Activated CD8-positive, alpha-beta memory T cell treated with anti-CD3 and anti-CD28 coated beads for 1 hour (primary cell): ENCODE measurements at places on chromosomes 13 and 19.
A peak's percentile ranks its signal among the peaks of the same experiment; 100 is the strongest.

DNA sequence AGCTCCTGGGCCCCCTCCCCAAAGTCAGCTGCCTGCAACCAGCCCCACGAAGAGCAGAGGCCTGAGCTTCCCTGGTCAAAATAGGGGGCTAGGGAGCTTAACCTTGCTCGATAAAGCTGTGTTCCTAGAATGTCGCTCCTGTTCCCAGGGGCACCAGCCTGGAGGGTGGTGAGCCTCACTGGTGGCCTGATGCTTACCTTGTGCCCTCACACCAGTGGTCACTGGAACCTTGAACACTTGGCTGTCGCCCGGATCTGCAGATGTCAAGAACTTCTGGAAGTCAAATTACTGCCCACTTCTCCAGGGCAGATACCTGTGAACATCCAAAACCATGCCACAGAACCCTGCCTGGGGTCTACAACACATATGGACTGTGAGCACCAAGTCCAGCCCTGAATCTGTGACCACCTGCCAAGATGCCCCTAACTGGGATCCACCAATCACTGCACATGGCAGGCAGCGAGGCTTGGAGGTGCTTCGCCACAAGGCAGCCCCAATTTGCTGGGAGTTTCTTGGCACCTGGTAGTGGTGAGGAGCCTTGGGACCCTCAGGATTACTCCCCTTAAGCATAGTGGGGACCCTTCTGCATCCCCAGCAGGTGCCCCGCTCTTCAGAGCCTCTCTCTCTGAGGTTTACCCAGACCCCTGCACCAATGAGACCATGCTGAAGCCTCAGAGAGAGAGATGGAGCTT lies 4.7 kb upstream of the CEACAM5 start:
- DNase-seq: no peak

DNA sequence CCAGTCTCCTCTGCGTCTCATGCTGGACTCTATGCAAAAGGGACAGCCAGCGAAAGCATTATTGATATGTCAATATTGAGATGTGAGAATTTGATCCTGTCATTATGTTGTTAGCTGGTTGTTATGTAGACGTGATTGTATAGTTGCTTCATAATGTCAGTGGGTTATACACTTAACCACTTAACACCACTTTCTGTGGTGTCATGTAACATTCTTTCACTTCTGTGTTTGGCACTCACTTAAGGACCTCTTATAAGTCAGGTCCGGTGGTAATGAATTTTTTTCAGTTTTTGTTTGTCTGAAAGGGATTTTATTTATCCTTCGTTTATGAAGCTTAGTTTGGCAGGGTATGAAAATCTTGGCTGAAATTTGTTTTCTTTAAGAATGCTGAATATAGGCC lies 7.1 kb upstream of the SIGLEC7 start:
- DNase-seq: no peak

GRCh38 chr13:46797501-46798237 lies 708 bp upstream of the ESD start:
- DNase-seq: no peak

DNA sequence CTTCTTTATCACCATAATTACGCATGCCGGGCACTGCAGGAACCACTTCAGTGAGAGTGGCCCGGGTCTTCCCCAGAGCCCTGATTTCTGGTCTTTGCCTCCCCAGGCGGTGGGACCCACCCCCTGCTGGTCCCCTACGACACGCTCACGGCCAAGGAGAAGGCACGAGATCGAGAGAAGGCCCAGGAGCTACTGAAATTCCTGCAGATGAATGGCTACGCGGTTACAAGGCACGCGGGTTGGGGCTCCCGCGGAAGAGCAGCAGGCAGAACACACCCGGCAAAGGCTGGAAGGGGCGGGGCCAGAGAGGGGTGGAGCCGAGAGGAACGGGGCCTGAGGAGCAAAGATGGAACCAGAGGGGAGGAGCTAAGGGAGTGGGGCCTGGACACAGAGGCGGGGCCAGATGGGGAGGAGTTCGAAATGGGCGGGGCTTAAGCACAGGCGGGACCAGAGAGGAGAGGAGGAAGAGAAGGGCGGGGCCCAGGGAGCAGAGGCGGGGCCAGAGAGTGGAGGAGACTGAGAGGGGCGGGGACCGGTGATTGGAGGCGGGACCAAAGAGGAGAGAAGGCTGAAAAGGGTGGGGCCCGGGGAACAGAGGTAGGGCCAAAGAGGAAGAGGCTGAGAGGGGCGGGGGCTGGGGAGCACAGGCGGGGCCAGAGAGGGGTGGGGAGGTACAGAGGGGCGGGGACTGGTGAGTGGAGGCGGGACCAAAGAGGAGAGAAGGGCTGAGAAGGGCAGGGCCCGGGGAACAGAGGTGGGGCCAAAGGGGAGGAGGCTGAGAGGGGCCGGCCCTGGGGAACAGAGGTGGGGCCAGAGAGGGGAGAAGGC lies 73.4 kb downstream of the RYR1 start:
- DNase-seq: no peak

DNA sequence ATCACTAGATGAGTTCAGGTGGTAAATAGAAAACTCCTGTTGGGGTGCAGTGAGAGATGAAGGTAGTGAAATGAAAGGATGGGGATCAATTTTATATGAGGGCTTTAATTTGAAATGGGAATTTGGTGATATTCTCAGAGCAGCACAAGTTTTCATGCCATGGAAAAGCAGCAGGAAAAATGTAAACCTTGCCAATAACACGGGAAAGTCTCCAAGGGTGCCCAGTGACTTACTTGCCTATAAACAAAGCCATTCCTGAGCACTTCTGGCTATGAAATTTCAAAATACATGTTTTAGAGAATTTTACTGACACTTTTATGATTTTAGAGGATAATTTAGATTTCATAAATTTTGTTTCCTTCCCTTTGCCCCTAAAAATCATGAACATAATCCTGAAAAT lies 16.4 kb upstream of the FLT3 start:
- DNase-seq: no peak

- no peak for DNase-seq
Measured at GRCh38 chr19:10226376-10227025, 4.6 kb downstream of the S1PR2 start.

DNA sequence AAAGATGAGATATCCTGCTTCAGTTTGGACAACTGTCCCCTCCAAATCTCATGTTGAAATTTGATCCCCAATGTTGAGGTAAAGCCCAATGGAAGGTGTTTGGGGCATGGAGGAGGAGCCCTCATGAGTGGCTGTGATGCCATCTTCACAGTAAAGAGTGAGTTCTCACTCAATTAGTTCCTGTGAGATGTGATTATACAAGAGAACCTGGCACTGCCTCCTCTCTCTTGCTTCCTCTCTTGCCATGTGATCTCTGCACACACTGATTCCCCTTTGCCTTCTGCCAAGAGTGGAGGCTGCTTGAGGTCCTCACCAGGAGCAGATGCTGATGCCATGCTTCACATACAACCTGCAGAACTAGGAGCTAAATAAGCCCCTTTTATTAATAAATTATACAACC lies 86.9 kb downstream of the HSPH1 start:
- no peak for DNase-seq

DNA sequence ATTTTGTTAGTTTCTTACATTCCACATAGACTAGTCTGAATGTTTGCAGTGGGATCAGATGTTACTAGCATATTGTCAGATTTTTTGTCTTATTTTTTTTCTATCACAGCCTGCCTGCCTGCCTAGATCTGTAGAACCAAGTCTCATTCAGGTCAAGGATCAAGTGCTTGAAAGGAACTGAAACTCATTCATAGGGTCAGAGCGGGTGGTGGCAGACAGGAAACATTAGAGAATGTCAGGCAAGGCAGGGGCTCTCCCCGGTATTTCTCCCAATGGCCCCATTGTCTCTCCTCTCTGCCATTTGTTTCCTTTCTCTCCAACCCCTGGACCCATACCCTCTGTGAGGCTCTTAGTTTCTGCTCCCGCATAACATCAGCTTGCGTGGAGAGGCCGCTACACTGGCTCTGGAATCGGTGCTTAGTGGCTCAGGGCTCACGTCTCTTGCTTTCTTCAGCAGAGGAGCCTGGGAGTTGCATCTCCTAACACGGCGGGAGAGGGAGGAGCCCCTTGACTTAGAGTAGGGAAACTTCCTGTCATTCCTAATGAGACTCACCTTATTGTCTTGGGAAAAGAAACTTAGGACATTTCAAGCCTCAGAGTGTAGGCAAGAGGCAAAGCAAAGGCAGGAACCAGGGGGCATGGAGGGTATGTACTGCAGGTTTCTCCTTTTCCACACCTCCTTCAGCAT lies 35.6 kb upstream of the SPATA13 start:
- no peak for DNase-seq

DNA sequence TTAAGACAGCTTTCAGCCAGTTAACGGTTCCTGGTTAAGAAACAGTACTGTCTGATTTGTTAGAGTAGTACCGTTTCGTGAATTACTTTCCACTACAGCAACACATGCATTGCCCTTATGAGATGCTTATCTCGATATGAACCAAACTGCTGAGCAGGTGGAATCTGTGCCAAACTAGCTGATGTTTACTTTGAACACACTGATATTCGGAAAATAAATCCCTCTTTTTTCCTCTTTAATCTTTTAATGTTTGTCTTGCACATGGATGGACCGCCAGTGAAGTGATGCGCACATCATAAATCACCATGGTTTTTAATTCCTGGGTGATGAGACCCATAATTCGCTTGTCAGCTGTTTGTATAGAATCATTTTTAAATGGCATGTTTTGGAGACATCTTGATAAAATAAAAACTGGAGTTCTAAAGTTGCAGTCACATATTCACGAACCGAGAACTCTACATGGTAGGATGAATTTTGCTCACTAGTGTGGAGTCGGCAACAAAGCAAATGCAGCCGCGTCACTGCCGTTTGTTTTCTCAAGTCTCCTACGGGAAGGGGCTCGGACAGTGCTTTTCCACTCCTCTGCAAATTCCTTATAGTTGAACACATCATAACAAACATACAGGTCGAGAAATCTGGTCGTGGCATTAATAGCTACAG lies 1.1 kb downstream of the GJA3 start:
- no peak for DNase-seq

DNA sequence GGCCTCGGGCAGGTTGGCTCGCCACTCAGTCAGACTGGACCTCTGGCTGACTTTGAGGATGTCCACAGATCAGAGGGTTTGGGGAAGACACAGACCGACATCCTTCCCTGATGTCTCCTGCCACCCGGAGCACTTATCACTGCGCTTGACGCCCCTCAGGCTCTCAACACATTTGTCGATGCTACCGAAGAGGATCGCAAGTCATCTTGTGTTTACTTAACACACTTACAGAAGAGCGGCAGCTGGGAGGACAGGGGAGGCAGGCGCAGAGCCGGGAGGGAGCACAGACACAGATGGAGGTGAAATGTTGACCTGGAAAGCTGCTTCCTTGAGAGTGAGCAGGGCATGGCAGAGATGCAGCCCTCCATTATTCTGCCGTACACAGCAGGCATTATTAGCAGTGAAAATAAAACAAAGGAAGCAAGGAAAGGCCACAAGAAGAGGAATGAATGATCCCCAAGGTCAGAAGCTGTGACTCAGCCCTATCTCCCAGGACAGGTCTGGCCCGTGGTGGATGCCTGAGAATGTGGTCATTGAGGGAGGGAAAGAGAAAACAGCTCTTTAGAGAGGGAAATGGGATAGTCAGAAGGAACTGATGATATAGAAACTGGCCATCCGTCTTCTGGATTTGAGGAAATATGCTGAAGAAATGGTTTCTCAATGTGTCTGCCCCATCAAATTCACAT lies 549.5 kb upstream of the ARGLU1 start:
- no peak for DNase-seq

GRCh38 chr19:9700229-9700981 lies 25.5 kb upstream of the ZNF562 start:
- no peak for DNase-seq

GRCh38 chr19:23766951-23767350 lies 8.3 kb upstream of the ZNF681 start:
- no peak for DNase-seq

- DNase-seq: no peak
Measured at GRCh38 chr19:16433986-16434385, 37.8 kb downstream of the EPS15L1 start.

DNA sequence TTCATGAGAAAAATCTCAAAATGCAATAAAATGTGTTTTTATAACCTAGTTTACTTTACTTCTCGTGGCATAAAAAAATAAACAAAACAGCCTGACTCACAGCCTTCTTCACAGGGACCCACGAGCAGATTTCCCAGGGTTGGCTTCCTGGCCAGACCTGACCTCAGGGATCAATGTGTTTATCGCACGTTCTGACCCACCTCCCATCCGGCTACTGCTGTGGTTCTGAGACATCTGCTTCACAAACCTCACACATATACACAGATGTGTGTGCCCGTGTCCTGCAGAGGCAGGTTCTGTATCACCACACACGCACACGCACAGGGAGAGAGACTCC lies 118.3 kb downstream of the COL4A2 start:
- no peak for DNase-seq

GRCh38 chr13:34593658-34594057 lies 348.4 kb upstream of the NBEA start:
- no peak for DNase-seq

DNA sequence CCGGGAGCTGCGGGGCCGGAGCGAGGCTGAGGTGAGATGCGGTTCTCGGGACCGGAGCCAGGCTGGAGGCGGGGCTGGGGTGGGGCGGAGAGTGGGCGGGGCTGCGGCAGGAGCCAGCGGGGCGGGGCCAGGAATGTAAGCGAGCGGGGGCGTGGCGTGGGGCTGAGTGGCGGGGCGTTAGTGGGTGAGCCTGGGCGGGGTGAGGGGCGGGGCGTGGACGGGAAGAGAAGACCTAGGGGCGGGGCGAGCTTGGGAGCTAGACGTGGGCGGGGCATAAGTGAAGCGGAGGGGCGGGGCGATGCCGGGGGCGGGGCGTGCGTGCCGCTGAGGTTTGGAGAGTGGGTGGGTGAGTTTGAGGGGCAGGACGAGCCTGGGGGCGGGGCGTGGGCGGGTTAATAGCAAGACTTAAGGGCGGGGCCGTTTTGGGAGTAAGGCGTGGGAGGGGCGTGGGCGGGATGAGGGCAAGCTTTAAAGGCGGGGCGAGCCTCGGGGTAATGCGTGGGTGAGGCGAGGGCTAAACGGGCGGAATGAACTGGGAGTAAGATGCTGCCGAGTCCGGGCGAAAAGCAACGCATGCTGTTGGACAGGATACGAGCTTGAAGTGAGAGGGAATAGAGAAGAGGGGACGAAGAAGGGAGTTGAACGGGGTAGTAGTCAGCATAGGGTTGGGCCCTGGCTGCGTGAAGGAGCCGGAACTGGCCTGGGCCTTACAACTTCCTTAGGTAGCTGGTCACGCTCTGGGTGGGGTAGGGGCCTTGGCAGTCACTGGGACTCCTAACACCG lies 572 bp downstream of the SNAPC2 start:
- DNase-seq: peak; percentile 100

GRCh38 chr19:36572593-36573019 lies 486 bp downstream of the ZNF529 start:
- DNase-seq: no peak

GRCh38 chr19:51628153-51628939 lies 1.9 kb downstream of the SIGLEC5 start:
- no peak for DNase-seq

- DNase-seq: no peak
Measured at GRCh38 chr13:44064357-44064756, 184.7 kb downstream of the LACC1 start.

GRCh38 chr13:110420626-110421025 lies 113.5 kb downstream of the COL4A2 start:
- DNase-seq: no peak
